Stimulated activated CD4-positive, alpha-beta T cell treated with anti-CD3 and anti-CD28 coated beads, Interleukin-12 subunit alpha, Interleukin-12 subunit beta, amount 100 ng/mL, for 48 hours (primary cell): ENCODE measurements at places on chromosomes 13 and 19.
A peak's percentile ranks its signal among the peaks of the same experiment; 100 is the strongest.

GRCh38 chr19:10968527-10969135, 7.8 kb downstream of the SMARCA4 start:
- DNase-seq, result no peak

DNA sequence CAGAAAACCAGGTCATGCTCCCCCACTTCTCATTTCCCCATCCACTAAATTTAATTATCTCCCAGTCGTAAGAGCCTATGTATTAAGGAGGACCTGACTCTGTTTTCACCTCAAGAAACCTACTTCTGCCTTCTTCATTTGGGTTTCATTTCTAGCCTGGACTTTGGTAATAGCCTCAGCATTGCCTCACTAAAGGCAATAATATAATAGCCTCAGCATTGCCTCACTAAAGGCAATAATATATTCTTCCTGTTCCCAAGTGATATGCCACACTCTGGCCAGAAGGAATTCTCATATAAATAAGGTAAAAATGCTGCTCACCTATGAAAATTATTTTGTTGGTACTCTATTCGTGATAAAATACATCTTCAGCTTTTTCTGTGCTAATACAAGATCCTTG, 993.9 kb downstream of the EFNB2 start:
- no peak for DNase-seq

- no peak for DNase-seq
Measured at GRCh38 chr13:29534083-29534482, 61.4 kb downstream of the SLC7A1 start.

- DNase-seq, result no peak
Measured at GRCh38 chr19:47363758-47364531, 14.8 kb downstream of the DHX34 start.

DNA sequence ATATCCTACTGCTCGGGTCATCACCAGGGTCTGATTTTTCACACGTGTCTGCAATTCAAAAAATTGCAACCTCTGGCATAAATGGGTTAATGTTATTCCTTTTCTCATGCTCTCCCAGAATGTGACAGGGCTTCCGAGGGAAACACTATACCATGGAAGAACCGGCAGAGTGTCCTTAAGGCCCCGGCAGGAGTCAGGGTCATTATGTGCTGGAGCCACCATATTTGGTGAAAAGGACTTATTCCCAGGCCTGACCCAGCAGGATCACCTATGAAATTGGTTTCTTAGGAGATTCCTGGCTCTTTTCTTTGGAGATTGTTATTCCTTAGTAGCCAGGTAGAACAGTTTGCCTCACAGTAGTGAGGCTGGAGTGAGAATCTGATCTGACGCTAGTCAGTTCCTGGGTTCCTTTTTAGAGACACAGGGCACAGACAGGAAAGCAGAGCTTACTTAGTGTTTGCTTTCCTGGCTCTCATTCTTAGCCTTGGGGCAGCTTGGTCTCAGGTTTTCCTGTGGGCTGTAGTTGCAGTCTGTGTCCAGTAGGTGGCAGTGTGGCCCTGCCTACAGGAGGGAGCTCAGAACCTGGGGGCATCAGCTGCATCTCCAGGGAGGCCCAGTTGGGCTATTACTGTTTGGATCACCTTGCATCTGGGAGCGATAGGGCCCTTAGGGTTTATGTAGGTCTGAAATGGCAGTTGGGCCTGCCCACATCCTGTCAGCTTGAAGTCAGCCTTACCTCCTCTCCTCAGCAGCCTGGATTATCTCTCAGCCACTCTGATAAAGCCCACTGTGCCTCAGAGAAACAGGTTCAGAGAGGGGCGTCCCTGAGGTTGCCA, 12.4 kb downstream of the SNRNP70 start:
- DNase-seq, result peak; percentile 54

DNA sequence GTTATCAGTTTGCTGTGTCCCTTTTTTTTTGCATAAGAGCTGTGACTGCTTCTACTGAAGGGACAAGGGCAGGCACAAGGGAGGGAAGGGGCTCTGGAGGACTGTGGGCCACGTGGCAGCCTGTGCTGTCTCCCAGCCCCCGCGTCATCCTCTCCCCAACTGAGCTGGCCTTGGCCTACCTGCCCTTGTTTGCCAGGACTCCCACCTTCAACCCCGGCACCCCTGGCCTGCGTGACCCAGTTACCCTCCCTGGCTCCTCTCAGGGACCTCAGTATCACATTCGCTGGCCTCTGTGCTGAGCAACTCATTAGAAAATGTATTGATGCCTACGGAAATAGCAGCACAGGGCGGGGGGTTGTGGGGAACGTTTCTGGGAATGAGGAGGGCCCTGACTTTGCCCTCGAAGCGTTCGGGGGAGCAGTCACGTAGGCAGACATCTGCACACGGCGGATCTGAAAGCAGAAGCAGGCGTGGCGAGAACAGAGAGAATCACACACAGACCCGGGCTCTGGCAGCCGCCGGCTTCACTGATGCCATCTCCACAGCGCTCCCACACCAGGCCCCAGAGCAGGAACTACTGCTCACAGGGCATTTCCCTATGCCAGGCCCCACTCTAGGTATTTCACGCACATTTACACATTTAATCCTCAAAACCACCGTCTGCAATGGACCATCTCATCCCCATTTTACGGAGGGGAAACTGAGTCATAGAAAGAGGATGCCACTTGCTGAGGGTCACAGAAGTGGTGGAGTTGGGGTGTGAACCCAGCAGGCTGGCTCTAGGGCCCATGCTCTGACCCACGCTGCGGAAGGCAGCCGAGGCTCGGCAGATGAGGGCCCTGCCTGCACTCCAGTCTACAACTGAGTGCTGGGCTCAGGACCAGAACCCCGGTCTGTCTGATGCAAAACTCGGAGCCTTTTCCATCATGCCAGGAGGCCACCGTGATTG, 5.7 kb upstream of the ATF5 start:
- no peak for DNase-seq

- no peak for DNase-seq
Measured at GRCh38 chr19:49094505-49095482, 9.5 kb downstream of the SNRNP70 start.

- no peak for DNase-seq
Measured at GRCh38 chr13:40540328-40541044, 126.0 kb downstream of the FOXO1 start.

GRCh38 chr19:1355568-1356507, 27.9 kb upstream of the NDUFS7 start:
- peak; percentile 5 for DNase-seq

DNA sequence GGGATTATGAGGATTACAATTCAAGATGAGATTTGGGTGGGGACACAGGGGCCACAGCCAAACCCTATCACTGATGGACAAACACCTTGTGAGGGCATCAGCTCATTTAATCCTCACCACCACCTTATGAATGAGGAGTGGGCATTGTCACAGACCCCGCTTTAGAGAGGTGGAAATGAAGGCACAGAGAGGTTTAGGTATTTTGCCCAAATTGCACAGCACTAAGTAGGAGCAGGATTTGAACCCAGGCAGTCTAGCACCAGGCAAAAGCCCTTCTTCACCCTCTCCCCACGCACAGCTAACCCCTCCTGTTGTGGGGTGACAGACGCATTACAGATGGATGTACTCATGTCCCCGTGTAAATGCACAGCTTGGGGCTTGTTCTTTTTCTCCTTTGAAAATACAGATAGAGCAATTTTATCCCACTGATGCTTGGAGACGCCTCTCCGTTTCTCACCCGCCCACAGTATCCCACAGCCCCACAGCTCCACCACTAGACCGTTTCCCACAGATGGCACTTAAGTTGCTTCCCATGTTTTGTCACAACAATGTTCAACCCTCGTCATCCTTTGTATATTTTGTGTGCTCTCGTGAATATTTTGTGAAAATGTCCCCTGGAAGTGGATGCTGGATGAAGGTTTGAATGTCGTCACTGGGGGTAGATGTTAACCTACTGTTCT, 48.2 kb downstream of the ANKRD10 start:
- no peak for DNase-seq

GRCh38 chr13:31328549-31329235, 128.9 kb downstream of the B3GLCT start:
- no peak for DNase-seq

GRCh38 chr13:111532111-111532510, 211.7 kb downstream of the TEX29 start:
- no peak for DNase-seq

DNA sequence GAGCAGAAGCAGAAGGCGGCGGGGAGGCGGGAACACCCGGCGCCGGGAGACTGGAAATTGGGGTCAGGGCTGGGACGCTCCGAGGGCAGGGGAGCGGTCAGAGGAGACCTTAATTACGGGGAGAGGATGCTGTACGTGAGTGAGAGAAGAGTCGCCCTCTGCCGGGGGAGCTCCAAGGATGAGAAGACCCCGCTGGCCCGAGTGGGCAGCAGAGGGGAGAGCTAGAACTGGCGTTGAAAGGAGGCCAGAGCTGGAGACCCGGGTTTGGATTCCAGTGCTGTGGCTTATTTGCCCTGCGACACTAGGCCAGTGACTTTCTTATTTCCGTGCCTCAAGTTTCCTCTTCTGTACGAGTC, 536 bp downstream of the FAM32A start:
- no peak for DNase-seq

DNA sequence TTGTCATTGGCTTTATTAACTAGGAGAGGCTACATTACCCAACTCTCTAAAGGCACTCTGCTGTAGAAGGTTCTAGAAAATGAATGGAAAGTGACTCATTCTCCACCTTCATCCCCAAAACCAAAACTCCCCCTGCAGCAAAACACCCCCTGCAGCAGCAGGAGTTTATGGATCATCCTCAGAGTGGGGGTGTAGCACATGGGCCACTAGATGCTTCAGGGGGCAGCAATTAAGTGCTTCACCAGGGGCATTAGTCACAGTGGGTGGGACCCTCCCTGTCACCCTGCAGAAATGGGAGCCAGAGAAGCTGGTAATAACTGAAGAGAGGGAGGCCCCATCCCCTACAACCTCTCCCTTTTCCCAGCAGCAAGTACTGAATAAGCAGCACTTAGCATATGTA, 64.5 kb upstream of the MED4 start:
- no peak for DNase-seq

DNA sequence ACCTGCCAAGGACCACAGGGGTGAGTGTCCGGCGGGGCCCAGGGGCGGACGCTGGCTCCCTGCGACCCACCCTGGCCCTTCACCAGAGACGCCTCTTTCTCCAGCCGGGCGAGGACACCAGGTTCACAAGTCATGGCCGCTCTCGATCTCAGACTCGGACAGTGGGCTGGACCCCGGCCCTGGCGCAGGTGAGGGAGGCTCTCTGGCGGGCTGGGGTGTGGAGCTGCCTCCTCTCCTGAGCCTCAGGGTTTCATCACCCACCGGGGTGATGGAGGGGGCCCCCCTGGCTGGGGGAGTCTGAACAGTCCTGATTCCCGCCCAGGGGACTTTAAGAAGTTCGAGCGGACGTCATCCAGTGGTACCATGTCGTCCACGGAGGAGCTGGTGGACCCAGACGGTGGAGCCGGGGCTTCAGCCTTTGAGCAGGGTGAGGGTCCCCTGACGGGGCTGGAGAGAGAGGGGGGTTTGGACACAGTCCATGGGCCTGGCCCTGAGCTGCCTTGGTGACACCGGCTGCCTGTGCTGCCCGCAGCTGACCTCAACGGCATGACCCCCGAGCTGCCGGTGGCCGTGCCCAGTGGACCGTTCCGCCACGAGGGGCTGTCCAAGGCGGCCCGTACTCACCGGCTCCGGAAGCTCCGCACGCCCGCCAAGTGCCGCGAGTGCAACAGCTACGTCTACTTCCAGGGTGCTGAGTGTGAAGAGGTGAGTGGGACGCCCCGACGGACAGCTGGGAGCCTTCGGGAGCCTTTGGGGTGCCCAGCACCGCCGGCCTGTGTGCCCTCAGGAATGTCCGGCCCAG, 13.6 kb downstream of the ARHGAP45 start:
- DNase-seq, result no peak

DNA sequence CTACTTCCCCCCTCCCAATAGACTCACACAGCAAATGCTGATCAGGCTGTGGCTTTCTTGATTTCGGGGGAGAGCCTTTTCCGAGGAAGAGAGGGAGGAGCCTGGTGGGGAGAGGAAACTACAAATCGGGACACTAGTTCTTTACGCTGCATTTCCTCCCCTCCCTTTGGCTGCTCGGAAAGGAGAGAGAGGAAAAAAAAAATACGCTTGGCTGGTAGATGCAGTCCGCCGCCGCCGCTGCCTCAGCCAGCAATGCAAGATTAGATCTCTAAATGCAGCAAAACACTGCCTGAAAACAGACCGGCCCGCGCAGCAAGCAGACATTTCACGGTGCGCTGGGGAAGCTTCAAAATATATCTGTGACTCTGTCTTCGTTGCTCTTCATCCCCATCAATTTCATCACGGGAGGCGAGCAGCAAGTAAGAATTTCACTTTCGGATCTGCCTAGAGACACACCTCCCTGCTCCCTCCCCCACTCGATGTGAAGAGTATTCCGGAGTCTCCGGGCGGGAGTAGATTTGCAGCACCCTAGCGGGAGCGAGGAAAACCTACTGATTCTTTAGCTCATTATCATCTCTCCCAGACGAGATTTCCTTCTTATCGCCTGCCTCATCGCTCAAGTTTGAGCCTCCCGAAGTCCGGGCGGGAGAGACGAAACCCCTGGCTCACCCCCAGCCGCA, at the start of gene PCDH17:
Gene PCDH17, plus strand, starts transcription at position 149 of the 680 bp plus-strand sequence. CDS start 803 bp downstream, outside the sequence.
- no peak for DNase-seq

GRCh38 chr13:64505336-64505910, 2724.7 kb downstream of the PCDH9 start:
- DNase-seq, result no peak

DNA sequence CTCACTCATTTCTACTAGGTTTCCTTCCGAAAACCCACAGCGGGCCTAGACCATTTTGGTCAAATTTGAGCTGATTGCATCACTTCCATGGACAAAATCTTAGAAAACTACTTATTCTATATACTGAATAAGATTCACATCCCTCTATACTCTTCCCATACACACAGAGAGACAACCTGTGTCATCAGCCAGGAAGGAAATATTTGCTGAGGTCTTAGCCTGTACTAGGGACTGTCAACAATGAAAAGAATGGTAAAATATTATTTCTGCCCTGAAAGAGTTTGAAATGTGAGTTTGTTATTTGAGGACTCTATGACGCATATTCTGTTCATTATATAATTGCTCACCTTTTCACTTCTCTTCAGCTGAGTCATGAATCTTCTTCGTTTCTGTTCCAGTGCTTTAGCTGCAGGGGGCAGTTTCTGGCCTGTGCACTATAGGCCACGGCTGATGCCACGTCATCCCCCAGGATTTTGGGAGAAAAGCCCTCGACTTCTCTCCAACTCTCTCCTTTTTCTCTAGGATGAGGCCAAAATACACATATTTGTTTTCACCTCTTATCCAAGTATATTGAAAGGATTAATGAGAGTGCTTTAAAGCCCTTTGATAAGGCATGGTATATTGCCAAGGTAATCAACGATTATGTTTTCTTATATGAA, 47.7 kb downstream of the GSX1 start:
- no peak for DNase-seq

GRCh38 chr13:54162069-54162468, 1133.5 kb downstream of the OLFM4 start:
- no peak for DNase-seq
